ENCODE measurements at places on chromosomes 3 and 15.

GRCh38 chr15:78205337-78205736 is 29.0 kb downstream of the ACSBG1 start:
- DNase-seq: no peak

DNA sequence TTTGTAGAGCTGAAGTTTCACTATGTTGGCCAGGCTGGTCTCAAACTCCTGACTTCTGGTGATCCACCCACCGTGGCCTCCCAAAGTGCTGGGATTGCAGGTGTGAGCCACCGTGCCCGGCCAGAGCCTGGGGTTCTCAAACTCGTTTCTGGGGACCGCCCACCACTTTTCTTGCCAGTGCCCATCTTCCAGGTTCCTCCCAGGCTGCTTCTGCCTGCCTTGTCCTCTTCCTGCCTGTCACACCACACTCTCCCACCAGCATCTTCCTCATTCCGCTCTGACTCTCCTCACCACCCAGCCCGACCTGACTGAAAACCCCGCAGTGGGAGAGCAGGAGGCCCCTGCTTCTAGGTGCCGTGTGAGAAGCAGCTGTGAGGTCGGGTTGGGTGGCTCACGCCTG is 3.1 kb upstream of the DYNLT2B start:
- DNase-seq: no peak

- peak; percentile 15 for DNase-seq
Observed at GRCh38 chr15:48634893-48635292, 10.6 kb downstream of the FBN1 start.

- DNase-seq: no peak
Observed at GRCh38 chr3:89268059-89268458, 160.6 kb downstream of the EPHA3 start.

DNA sequence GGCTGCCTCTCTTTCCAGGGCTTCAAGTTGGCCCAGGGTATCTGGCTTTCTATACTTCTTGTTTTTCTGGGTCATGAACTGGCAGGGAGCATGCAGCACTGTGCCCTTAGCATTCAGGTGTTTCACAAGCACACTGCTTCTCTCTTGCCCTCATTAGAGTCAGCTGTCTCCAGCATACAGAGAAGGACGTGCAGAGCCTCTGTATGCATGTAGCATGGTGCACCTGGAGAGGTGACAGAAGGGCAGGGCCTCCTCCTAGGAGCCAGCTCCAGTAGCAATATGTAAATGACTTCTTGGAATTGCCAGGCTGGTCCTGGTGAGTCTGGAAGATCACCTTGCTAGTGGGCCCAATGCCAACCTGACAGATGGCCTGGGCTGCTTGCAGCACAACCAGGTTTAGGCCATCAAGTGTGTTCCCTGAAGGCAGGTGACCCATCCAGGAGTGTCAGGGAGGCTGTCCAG is 44.8 kb upstream of the ATP2C1 start:
- DNase-seq: no peak

DNA sequence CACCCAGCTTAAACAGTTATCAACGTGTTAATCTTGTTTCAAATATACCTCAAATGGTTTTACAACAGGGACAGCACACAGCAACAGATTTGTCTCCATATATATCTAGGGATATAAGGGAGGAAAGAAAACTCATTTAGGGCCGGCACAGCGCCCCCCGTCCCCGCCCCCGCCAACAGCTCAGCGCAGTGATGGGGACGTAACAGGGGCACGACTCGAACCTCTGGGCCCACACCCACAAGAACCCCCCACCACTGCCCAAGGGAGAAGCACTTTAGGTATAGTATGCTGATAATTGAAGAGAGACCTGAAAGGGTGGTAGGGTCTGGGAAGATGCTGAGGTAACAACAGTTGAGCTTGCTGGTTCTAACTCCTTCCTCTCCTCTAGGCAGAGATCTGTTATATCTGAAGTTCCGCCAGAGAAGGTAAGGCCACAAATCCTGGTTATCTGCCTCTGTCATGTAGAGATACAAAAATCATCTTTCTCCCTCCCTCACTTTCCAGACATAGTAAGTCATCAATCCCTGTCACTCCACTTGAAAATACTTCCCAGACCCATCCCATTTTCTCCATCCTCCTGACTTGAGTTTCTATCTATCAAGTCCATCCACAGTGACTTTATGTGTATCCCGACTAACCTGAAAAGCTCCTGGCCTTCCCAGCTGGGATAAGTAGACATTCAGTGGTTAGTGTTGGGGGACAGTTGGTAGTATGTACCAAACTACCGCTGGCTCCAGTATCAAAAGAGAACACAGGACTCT is 126.9 kb downstream of the PDZRN3 start:
- no peak for DNase-seq

DNA sequence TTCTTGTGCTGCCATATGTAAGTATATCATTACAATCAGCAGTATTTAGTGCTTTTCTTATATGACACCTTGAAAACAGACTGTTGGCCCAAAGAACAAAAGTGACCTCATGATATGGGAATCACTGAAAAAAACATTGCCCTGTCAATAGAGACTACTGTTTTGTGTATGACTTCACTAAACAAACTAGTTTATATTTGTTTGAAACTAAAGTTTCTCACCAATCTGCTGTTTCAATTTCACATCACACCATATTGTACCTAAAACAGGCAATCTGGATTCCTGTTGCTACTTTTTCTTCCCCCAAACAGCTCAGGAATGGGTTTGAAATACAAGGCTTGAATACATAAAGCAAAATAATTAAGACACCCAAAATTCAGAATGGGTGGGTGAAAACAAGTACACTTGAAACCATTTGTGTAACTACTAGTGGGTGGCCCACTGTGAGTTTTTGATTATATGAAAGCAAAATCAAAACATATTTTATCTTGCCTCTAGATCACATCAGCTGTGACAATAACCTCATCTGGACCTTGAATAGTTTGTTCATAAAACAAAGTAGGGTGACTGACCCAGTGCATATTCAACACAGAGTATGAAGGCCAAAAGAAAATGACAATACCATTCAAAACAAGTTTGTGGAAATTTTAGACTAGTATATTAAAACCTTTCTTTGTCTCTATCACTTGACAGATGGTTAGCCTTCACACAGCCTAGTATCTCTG is 5.9 kb downstream of the ZBTB20 start:
- DNase-seq: no peak

DNA sequence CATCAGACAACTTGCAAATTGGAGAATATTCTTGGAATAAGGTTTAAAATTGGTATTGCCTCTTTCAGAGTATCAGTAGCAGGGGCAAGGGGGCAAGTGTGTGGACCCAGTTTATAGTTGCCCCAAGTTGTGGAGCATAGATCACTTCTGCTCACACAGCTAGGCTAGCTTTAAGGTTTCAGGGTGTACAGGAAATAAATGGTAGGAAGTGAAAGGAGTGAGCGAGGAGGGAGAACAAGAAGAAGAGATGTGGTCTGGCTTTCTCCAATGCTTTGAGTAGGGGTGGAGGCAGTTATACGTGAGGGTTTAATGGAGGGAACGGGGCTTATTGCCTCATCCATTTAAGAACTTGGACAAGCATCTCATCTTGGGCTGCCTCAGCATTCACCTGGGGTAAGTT is 290.0 kb upstream of the CFAP20DC start:
- no peak for DNase-seq

DNA sequence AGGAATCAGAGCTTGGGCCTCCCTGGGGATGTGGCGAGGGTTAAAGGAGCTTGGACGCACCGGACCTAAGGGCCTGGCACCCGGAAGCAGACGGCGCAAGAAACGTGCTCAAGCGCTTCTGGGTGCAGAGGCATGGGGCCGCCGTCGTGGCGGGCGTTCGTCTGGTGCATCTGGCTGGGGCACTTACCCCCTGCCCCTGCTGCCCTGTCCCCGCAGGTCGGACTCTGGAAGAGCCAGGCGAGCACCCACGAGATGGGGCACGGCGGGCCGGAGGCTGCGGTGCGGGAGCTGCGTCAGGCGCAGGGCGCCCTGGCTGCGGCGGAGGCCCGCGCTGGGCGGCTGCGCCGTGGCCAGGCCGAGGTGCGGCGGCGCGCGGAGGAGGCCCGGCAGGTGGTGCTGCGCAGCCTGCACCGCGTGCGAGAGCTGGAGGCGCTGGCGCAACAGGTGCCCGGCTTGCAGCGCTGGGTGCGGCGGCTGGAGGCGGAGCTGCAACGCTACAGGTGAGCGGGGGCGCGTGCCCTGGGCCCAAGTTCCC is 2.5 kb downstream of the EFCC1 start:
- DNase-seq: no peak

DNA sequence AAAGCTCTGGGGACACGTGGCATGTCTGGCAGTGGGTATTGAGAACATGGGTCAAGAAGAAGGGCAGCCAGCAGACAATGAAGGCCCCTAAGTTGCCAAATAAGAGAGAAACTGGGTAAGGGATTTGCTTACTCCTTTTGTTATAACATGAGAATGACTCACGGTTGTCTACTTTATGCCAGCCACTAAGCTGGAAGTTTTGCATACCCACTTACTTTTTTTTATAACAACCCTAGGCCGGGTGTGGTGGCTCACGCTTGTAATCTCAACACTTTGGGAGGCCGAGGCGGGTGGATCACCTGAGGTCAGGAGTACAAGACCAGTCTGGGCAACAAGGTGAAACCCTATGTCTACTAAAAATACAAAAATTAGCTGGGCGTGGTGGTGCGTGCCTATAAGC is 50.0 kb downstream of the DRD3 start:
- DNase-seq: no peak

DNA sequence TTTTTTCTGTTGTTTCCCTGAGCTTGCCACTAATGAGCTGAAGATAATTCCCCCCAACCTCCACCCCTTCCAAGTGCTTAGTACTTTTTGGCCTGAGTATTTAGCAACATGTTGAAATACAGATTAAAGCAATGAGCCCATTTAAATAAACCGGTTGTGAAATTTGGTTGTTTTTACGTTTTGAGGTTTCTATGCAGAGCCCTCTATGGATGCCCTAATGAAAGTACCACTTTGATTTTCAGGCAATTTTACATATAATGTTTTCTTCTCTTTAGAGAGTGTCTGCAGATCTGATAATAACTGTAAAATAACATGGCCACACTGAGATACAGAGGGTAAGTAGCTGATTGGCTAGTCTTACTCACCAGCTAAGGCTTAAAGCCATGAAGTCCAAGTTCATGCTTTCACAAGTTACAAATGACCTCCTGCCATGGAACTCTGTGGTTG is 139.4 kb upstream of the SLC7A14 start:
- DNase-seq: no peak

DNA sequence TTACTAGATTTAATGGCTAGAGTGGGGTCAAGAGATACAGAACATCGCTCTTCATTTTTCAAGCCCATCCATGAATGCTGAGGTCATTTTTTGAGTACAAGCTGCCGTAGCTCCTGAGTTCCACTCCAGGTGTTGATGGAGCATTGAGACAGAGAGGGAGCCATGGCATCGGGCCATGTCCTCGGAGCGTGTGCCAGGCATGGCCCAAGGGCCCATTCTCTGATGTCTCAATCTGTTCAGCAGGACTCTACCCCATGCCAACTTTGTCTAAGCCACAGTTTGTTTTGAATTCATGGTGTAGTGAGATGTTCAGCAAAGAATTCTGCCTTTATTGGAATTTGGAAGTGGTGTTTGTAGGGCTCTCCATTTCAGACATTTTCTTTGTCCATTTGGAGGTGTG is 110.5 kb upstream of the ADAMTS9 start:
- no peak for DNase-seq

DNA sequence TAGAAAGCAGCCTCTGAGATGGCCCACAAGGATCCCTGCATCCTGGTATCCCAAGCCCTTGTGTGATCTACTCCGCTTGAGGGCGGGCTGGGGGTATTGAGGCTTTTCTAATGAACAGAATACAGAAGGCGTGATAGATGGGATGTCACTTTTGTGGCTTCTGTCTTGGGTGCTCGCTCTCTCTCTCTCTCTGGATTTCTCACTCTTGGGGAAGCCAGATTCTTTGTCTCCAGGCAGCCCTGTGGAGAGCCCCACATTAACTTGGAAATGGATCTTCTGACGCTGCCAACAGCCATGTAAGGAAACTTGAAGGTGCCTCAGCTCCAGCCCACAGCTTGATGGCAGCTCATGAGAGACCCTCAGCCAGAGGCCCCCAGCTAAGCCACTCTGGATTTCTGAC is 26.9 kb upstream of the SEC62 start:
- no peak for DNase-seq

GRCh38 chr15:53525894-53526293 is 233.6 kb downstream of the WDR72 start:
- DNase-seq: no peak

- DNase-seq: peak; percentile 61
Observed at GRCh38 chr3:33439546-33440327, 468 bp downstream of the UBP1 start.

All from A673 (cell line).